ENCODE measurements at places on chromosomes 6 and 20.

DNA sequence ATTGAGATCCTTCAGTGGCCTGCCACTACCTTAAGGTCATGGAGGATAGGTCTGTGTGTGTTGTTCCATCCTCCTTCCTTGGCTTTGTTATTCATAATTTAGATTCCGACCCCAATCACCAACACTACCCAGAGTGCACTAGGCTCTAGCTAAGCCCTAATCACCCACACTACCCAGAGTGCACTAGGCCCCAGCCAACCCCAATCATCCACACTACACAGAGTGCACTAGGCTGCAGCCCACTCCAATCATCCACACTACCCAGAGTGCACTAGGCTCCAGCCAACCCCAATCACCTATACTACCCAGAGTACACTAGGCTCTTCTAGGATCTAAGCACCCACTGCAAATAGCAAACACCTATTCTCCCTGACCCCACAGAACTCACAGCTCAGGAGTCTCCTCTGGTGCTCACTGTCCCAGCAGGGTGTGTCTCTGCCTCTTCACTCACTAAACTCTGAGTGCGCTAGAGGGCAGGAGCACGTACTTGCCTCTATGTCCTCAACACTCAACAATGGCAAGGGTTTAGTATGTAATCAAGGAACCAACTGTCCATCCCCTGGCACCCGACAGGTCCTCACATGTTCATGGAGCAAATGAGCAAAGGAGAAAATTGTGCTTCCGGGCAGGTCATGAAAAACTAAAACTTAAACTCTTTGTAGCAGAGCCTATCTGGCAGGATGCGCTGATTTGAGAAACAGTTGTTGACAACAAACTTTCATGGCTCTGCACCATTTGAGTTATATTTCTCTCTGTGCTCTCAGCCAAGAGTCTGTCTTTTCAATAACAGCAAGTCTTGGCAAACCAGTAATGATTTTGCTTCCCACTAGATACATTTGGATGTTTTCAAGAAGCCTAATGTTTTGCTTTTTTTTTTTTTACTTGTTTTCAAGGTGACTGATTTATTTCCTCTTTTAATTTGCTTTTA lies 54.3 kb downstream of the SLC22A23 start:
- DNase-seq = no peak

DNA sequence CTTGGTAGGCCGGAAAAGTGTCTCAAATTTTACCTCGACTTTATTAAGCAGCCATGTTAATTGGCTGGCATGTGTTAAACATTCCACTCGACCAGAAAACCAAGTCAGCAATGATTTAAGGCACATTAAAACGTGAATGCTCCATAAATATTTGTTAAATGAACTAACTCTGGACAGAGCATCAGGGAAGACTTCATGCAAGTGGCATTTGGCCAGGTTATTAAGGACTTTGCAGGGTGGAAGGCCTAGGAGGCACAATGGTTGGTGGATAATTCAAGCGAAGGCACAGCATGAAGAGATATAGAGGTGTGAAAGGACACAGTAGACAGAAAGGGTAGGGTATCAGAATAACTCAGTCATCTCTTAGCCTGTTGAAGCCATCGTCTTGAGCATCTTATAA lies 23.0 kb downstream of the ELOVL5 start:
- no peak for DNase-seq

DNA sequence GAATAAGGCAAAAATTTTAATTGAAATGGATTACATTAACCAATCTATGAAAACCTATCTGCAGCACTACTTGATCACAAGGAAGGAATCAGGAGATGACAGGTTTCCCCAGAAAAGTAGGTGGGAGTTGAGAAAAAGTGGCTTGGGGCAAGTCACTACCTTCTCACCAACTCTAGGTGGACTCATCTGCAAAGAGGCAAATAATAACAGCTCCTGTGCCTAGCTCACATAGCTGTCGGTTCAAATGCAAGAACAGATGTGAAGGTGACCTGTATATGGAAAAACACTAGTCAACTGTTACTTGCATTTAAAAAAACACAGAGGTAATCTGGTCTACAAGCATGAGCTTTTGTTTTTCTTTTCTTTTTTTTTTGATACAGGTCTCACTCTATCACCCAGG lies 67.2 kb downstream of the POPDC3 start:
- DNase-seq = no peak

GRCh38 chr6:109028439-109028838 lies 66.2 kb downstream of the SESN1 start:
- no peak for DNase-seq

GRCh38 chr6:166511316-166511715 lies 75.2 kb downstream of the RAMACL start:
- DNase-seq = no peak

- DNase-seq = no peak
Observed at GRCh38 chr20:18195931-18196330, 58.3 kb downstream of the KAT14 start.

DNA sequence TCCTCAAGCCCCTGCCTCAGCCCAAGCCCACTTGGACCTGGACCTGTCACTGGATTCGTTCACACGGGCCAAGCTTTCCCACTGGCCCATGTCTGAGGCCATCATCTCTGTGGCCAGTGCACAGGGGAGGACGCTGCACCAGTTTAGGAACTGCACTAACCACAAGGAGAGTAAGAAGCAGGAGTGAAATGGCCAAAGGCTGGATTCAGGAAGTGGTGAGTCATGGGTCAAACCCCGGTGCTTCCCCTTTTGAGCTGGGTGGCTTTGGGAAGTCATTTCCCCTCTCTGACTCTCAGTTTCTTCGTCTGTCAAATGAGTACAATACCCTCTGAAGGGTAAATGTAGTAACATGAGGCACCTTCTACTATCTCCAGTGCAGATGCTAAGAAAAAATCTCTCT lies 87.9 kb downstream of the CD40 start:
- DNase-seq = no peak

GRCh38 chr6:124056407-124057334 lies 253.0 kb downstream of the NKAIN2 start:
- no peak for DNase-seq

- DNase-seq = no peak
Observed at GRCh38 chr20:24873025-24873620, 75.9 kb upstream of the CST7 start.

GRCh38 chr6:32133786-32134185 lies 3.7 kb upstream of the FKBPL start:
- DNase-seq = no peak

DNA sequence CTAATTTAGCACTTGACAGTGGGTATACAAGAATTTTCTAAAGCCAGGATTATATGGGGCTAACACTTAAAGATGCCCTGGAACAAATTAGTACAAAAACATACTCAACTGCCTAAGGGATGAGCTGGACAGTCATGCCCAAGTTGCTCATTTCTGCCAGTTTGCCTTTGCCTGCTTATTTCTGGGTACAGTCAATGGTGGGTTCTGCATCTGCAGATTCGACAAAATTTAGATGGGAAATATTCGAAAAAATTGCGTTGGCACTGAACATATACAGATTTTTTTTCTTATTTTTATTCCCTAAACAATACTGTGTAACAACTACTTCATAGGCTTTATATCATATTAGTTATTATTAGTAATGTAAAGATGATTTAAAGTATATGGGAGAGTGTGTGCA lies 591.9 kb downstream of the EPM2A start:
- no peak for DNase-seq

DNA sequence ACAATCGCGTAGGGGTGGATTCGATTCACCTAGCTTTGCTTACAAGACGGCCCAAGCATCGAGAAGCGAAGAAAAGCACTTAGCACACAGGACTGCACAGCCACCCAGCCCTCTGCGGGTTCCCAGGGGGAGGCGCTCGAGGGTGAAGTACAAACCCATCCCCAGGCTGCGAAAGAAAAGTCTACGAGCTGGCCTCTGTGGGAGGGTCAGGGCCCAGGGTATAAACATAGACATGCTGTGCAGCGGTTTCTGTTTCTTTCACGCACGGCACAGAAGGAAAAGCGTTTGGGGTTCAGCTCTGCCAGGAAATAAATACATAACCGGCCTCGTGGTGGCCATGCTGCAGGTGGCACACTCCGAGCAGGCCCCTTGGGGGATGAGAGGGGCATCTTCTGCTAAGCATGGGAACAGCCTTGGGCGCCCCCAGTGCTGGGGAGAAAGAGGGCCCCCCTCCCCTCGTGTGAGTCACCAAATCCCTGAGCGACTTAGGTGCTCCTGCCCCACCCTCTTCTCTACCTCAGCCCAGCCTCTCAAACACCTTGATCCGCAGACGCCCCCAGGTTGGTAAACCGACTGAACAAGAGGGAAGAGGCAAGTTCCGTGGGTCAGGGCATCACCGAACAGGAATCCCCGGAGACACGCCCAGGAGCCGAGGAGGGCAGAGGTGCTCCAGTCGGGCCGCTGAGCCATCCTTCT lies 91.6 kb upstream of the RIPOR2 start:
- no peak for DNase-seq

- no peak for DNase-seq
Observed at GRCh38 chr20:61343934-61344333, 91.9 kb downstream of the CDH4 start.

Data from BJ (cell line).